ENCODE measurements at places on chromosomes 13 and 19.

DNA sequence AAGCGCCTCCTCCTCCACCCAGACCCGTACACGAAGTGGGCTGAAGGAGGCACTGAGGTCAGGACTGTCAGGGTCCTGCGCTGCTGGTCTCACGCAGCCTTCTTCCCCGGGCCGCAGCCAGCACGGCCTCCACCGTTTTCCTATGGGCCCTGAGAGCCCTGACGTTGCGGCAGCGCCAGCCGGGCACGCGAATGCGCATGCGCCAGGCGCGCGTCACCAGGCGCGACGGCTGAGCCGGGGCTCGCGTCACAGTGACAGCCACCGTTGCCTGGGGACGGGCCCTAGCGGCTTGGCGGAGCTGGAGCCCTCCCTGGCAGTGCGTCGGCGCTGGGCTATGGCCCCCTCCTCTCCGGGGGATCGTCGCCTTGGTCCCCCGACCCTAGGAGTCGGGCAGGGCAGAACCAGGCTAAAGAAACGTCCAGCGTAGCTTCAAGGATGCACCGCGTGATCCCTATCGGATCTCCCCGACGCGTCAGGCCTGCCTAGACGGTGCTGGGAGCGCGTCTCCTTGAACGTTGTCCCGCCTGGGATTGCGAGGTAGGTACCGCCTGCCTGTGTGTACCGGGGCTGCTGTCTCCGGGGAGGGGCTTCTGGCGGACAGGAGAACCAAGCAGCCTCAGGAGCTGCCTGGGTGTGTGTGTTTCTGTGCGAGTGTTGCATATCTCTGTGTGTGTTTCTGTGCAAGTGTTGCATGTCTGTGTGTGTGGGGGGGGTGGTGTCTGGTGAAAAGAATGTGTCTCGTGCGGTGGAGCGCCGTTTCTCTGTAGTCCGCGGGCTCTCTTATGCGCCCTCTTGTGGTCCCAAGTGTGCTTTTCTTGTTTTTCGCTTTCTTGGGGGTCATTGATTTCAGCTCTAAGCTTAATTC is 43.2 kb downstream of the ZNF571 start:
- peak; percentile 47 for DNase-seq

GRCh38 chr13:113592571-113592970 is 8.0 kb downstream of the TFDP1 start:
- no peak for DNase-seq

- DNase-seq, result no peak
Measured at GRCh38 chr19:34306824-34307223, 52.5 kb downstream of the GARRE1 start.

- DNase-seq, result no peak
Measured at GRCh38 chr13:30863231-30863630, 42.8 kb upstream of the MEDAG start.

DNA sequence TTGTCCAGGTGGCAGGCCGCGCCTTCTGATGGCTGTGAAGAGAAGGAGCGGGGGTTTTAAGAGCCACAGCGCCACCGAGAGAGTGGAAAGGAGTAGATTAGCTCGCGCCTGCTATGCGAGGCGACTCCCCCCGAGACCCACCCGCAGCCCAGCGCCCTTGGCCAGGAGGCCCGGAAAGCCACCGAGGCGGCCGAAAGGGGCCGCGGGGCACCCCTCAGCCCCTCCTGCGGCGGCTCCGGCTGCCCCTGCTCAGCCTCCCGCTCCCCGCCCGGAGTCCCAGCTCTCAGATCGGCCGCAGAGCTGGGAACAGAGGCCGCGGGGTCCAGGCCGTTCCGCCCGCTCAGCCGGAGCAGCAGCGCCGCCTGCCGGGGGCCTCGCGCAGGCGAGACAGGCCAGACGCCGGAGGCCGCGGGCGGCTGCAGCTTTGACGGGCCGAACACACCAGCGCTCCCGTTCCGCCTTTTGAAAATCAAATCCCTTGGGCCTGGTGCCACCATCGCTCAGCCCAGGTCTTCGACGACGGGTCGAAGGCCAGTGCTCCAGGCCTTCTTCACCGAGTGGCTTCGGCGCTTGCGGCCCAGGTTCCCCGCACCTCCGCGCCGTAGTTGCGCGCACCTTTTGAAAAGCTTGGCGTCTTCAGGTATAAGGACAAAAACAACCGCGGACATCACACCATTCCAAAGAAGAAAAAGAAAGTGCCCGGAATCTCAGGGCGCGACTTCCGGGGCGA is 15.3 kb downstream of the CDX2 start:
- DNase-seq, result peak; percentile 62

DNA sequence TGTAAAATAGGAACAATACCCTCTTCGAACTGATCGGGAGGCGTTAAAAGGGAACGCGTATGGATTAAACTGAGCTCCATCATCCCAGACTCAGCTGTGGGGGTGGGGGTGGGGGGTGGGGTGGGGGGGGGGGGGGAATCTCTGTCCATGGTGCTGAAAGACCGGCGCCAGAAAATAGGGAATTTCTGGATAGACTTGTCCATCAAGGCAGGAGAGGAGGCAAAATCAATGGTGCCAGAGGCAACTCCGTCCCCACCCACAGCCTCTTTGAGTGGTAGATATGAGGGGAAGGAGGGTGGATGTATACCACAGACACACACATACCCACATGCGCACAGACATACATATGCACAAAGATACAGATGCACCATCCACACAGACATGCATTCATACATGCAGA is 37.4 kb downstream of the ZNF787 start:
- DNase-seq, result no peak

DNA sequence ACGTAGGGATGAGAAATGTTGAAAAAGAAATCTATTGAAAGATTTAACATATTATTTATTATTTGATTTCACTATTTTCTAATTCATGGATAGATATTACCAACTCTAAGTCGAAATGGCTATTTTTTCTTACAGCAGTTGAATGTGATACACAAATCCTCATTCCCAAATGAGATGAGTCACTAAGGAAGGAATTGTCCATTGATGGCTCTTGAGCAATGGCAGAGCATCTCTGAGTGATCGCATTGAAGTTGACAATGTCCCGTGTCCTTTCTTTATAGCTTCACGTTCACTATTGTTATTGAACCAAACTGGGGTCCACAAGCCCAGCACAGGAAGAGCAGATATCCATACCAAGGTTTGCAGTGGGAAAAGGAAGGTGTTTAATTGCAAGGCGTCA is 648.3 kb upstream of the SPRY2 start:
- no peak for DNase-seq
